ENCODE measurements at places on chromosomes 16 and 17. TPM values are rescaled to one million over a fixed set of nuclear protein-coding genes. Genes with fewer than 3 reads are reported as not detected.
A peak's percentile ranks its signal among the peaks of the same experiment; 100 is the strongest.

KRTAP2-3 gene
- not detected for total RNA-seq

DNA sequence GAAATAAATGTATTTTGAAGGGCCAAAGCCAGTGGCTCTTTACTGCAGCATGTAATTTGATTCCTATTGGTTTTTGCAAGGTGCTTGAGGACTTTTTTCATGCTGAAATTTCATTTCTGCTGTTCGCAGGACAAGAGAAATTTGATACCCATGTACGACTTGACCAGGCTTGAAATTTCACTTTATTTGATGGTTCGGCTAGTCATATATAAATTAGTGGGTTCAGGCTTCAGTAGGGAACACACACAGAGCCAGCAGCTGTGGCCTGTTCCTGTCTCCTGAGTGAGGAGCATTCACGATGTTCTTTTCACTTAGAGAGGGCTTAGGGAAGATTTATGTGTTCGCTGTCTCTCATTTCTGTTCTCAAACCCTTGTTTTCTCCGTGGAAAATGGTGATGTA is 258.4 kb upstream of the CACNG5 start:
- DNase-seq: no peak

DNA sequence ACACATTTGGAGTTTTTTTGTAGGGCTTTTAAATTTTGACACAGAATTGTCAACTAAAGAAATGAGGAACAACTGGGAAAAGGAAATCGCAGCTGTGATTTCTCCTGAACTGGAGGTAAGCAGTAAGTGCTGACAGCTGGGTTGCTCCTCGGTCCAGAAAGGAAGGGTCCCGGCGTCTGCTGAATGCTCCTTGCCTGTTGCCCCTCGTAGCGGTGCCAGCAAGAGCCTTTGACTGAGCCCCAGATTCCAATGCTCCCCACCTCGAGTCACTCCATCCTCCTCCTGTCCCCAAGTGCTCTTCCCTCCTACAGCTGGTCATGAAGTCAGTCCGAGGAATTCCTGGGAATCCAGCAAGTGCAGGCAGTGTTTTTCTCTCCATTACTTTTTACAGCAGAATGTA is 32.0 kb upstream of the ENDOV start:
- DNase-seq: no peak

- DNase-seq: peak; percentile 12
Measured at GRCh38 chr17:82831041-82831817, 8.6 kb downstream of the ZNF750 start.

PLK1 gene
- total RNA-seq: 4.7 TPM

HOXB13 gene
- total RNA-seq: 65.4 TPM

KCNJ18 gene
- not detected for total RNA-seq

MMP25 gene
- total RNA-seq: 4.0 TPM

GRCh38 chr17:83101805-83102480 is 22.5 kb downstream of the METRNL start:
- peak; percentile 89 for DNase-seq

GRCh38 chr17:72350073-72350472 is 229.3 kb downstream of the SOX9 start:
- DNase-seq: no peak

CSH1 gene
- not detected for total RNA-seq

- no peak for DNase-seq
Measured at GRCh38 chr17:12918142-12918541, 99.7 kb downstream of the ELAC2 start.

CHP2 gene
- total RNA-seq: 97.5 TPM

DNA sequence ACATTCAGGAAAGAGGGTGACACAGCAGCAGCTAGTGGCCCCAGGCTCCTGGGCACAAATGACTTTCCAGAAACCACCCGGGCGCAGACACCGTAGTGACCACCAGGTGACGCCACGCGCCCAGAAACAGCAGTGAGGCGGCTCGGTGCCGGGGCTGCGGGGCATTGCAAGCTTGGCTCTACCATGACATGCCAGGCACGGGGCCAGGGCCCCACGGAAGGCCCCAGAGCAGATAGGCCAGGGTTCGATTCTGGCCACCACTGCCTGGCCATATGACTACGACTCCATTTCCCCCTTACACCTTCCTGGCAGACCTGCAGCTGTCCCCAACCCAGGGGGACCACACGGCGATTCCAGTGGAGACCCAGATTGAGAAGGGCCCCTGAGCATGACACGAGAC is 6.7 kb downstream of the RHBDF1 start:
- DNase-seq: peak; percentile 82

GRCh38 chr17:67785504-67785903 is 39.8 kb upstream of the BPTF start:
- no peak for DNase-seq

- peak; percentile 36 for DNase-seq
Measured at GRCh38 chr16:89019511-89019910, 42.5 kb upstream of the CBFA2T3 start.

TSNAXIP1 gene
- total RNA-seq: 0.48 TPM

MPRIP gene
- 249 TPM for total RNA-seq

DNA sequence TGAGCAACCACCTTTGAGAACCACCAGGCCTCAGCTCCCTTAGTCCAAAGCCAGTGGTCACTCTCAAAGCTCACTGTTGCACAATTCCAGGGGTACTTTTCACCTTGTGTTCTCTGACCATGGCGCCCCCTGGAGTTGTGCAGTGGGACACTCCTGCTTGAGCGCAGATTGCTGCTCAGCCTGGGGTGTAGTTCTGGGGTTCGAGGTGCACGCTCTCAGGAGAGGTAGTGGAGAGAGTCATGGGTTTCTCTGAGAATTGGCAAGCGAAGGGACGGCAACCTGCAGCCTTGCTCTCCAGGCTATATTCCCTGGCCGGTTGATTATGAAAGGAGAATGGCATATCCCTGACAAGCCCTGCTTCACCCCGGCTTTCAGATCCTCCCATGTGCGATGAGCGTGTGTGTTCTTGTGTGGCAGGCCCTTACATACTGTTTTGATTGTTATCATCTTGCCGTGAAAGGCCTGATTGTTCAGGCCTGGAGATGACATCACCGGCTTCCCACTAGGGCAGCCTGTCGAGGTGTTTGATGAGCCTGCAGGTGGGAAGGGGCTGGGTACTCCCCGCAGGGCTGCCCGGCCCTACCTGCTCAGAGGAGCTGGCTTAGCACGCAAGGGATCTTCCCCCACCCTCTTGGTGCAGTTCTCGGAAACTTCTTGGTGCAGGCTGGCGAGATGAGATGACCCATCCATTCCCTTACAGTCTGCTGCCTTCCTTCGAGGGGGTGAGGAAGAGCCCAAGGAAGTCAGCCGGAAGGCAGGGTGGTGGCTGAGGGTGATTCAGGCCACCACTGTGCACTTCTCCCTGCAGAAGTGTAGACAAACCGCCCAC is 431.2 kb downstream of the SLC39A11 start:
- DNase-seq: no peak

- no peak for DNase-seq
Measured at GRCh38 chr16:83517398-83517797, 290.4 kb upstream of the HSBP1 start.

- DNase-seq: no peak
Measured at GRCh38 chr16:10972819-10973464, 28.6 kb downstream of the CLEC16A start.

Measured in mucosa of descending colon (tissue), 3 donors.